Breast epithelium (tissue), 4 donors: ENCODE measurements at places on chromosomes 1 and 21. TPM values are rescaled to one million over a fixed set of nuclear protein-coding genes. Genes with fewer than 3 reads are reported as not detected.
A peak's percentile ranks its signal among the peaks of the same experiment; 100 is the strongest.

Gene CD34
- 80.6 TPM for total RNA-seq

GRCh38 chr1:151539321-151540020 is 638 bp upstream of the TUFT1 start:
- H3K4me3 ChIP-seq = peak overlapping the region; percentile 66
- no peaks in the 10 kb centered on the region for H3K36me3 ChIP-seq
- no peaks in the 10 kb centered on the region for H3K27me3 ChIP-seq
- no peaks in the 10 kb centered on the region for H3K4me1 ChIP-seq
- peak overlapping the region; percentile 96 for H3K27ac ChIP-seq
- DNase-seq = peak; percentile 91

DNA sequence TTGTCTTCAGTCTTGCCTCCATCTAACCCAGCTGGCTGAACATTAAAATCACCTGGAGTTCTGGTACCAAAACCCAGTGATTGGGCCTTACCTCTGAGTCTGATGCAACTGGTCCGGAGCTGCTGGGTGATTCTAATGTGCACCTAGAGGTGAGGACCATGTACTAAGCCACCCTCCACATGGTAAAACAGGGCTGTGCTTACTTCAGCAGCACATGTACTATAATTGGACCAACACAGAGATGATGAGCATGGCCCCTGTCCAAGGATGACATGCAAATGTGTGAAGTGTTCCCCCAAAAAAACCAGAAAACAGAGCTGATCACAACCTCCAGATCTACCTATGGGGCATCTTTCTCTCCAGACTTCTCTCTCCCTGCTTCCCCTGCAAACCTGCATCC is 37.0 kb downstream of the ELK4 start:
- H3K36me3 ChIP-seq = no peaks in the 10 kb centered on the region
- H3K27me3 ChIP-seq = no peaks in the 10 kb centered on the region
- H3K4me3 ChIP-seq = no peak overlapping the region
- H3K27ac ChIP-seq = no peak overlapping the region
- DNase-seq = no peak
- no peaks in the 10 kb centered on the region for H3K4me1 ChIP-seq

- no peak overlapping the region for H3K4me3 ChIP-seq
- DNase-seq = no peak
- H3K27ac ChIP-seq = no peak overlapping the region
- no peaks in the 10 kb centered on the region for H3K4me1 ChIP-seq
Observed at GRCh38 chr1:18058981-18059605, 48.5 kb upstream of the IGSF21 start.

- H3K27ac ChIP-seq = peak overlapping the region; percentile 98
- peaks cover 42% of the 10 kb centered on the region for H3K4me1 ChIP-seq
- H3K27me3 ChIP-seq = no peaks in the 10 kb centered on the region
- H3K36me3 ChIP-seq = no peaks in the 10 kb centered on the region
- peak; percentile 66 for DNase-seq
Observed at GRCh38 chr1:116375887-116376728, 3.1 kb downstream of the ATP1A1 start.
